ENCODE measurements at places on chromosomes 11 and 22. TPM values are rescaled to one million over a fixed set of nuclear protein-coding genes. Genes with fewer than 3 reads are reported as not detected.

The MRPL49 gene
- total RNA-seq = 52.5 TPM

The INS gene
- not detected for total RNA-seq

The TOP3B gene
- 30.4 TPM for total RNA-seq

The DDTL gene
- 1.4 TPM for total RNA-seq

The TCIRG1 gene
- total RNA-seq = 167 TPM

The C22orf42 gene
- total RNA-seq = not detected
